ENCODE measurements at places on chromosomes 5 and 9.

DNA sequence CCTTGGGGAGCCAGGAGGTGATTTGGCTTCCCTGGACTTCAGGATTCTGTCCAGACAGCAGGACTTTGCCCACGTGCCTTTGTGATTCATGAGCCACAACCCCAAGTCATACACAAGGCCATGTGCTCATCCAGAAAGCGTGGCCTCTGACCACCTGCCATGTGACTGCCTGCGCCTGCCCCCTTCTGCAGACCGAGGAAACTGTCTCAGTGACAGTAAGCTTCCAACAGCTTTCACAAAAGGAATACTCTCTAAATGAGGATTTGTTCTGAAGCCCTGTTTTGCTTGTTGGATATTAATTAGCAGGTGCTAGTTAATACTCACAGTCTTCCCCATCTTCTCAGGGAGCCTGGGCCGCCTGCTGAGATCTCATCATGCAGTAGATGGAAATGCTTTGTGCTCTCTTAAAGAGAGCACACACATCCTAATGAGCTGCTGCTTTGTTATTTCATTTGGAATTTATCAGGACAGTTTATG lies 36.9 kb upstream of the ANGPTL2 start:
- no peak for DNase-seq

DNA sequence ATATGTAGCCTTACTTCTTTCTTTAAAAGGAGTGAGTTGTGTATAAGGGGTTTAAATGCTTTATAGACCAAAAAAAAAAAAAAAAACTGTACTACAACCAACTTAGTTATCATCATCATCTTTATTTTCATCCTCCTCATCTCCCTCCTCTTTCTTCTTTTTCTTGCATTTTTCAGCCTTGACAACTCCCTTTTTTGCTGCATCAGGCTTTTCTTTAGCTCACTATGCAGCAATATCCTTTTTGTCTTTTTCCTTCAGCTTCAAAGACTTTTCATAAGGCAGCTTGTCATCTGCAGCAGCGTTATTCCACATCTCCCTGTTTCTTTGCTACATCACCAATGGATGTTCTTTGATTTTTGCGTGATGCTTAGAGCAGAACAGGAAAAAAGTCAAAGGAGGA lies 526.0 kb downstream of the ZNF608 start:
- no peak for DNase-seq

DNA sequence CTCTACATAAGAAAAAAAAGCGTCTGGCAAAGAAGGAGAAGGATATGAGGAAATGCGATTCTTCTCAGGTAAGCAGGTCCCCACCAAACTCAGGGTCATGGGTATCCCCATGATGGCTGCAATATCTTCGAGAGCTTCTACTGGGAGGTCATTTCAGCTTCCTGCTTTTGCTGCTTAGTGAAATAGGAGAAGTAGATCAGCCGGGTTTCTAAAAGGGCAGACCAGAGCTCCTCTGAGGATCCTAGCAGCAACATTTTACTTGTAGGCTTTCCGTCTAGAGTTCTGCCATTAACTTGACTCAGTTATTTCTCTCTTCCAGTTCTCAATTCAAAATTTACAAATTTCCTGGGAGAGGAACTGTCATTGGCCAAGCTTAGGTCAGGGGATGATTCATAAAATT lies 134.7 kb downstream of the DPYSL3 start:
- DNase-seq = no peak

DNA sequence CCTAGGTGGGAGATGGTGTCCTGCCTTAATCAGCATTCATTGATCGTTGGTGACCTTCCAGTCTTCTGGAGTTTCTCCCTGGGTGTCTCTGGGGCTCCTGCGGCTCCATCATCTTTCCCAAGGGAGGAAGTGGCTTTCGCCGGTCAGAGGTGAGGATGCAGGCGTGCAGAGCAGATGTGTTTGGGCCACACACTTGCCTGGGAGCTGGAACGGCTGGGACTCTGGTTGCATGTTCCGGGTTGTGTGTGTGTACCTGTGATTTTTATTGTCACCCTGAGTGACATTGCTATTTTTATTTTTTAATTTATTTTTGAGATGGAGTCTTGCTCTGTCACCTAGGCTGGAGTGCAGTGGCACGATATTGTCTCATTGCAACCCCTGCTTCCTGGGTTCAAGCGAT lies 9.6 kb downstream of the HMCN2 start:
- DNase-seq = no peak

- DNase-seq = no peak
Measured at GRCh38 chr5:132480042-132480441, 10.5 kb downstream of the IRF1 start.

DNA sequence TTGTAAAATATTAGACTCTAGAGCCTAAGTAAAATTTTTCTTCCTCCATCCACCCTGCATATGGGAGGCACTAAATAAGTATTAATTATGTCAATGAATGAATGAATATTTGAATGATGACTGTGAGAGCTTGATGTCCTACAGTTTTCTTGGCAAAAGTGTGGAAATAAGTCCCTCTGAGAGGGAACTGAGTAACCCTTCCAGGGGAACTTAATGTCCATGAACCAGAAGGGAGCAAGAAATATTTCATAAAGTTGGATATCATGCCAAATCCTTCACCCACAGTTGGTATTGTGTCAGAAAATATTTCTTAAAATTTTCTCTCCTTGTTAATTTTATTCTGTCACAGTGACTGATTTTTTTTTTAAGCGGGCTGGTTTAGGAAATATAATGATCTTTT lies 36.6 kb downstream of the NNT start:
- no peak for DNase-seq

GRCh38 chr9:91978740-91979414 lies 28.8 kb upstream of the ROR2 start:
- DNase-seq = no peak

DNA sequence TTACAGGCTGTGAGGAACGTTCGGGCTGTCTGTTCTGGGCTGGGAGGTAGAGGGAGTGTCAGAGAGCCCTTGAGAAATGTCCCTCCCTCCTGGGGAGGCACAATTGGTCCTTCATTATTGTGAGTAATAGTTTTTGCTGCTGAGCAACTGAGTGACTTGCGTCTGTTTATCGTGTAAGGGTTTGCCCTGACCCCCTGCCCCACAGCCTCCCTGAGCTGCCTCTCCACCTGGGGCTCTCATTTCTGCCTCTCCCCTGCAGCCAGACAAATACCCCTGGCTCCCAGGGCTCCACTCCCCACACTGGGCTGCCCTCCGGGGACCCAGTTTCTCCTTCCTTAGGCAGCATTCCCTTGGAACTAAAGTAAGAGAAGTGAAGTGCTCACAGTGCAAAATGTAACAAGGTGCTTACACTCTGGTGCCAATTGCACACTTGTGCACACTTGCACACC lies 174.9 kb upstream of the MVB12B start:
- DNase-seq = no peak

DNA sequence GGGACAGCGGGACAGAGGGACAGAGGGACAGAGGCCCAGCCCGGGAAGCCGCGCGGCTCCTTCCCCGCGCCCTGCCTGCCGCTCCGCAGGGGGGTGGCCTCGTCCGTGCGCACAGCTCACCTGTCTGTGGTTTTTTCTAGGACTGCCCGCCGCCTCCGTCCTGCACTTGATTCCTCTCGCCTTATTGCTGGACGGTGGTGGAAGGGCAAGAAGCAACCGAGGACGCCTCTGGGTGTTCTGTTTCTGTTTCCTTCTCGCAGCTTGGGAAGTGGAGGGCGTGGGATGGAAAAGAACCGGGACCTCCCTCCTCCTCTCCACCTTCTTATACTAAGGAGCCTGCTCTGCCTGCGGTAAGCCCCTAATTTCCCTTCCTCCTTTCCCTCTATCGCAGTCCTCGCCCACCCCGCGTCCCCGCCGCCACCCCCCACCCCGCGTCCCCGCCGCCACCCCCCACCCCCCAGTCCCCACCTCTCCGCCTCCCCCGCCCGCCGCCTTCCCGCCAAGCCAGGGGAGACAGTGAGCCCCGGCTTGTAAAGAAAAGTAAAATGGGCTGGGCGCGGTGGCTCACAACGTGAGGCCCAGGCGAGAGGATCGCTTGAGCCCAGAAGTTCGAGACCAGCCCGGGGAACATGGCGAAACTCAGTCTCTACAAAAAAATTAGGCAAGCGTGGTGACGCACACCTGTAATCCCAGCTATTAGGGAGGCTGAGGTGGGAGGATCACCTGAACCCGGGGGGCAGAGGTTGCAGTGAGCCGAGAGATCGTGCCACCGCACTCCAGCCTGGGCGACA lies 9.6 kb upstream of the FLT4 start:
- DNase-seq = no peak

- no peak for DNase-seq
Measured at GRCh38 chr9:99309141-99309939, 87.3 kb downstream of the SEC61B start.

DNA sequence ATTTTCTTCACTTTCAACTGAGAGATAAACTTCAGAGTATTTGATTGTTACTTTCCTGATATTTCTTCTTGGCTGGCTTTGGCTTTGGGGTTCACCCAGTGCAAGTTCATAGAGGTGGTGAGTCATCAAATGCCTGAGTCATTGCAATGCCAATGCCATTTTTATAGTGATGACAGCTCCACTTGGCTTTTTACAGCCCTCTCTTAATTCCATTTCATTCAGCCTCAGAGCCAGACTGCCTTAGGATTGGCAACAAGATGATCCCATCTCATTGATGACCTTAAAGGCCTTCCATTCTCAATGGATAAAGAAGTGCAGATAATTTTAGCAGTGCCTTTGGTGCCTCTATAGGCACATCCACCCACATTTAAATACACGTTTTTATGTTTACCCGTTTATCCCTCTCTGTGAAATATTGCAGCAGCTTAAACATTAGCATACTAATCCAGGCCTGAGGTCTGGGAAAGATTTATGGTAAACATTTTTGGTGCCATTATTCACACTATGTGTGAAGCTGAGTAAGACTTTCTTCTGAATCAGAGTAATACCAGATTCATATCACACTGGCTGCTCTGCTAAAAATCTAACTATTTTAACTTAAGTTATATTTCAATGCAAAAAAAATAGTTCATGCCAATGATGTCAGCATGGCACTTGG lies 88.9 kb upstream of the TYRP1 start:
- no peak for DNase-seq

GRCh38 chr9:17706347-17706746 lies 127.5 kb downstream of the SH3GL2 start:
- DNase-seq = no peak

- DNase-seq = no peak
Measured at GRCh38 chr9:95225076-95225725, 92.3 kb downstream of the FANCC start.

- DNase-seq = no peak
Measured at GRCh38 chr5:179422908-179423481, 77.7 kb upstream of the ADAMTS2 start.

GRCh38 chr5:1643651-1644392 lies 120.1 kb upstream of the LPCAT1 start:
- DNase-seq = no peak

- DNase-seq = no peak
Measured at GRCh38 chr5:126808521-126808988, 31.6 kb downstream of the LMNB1 start.

DNA sequence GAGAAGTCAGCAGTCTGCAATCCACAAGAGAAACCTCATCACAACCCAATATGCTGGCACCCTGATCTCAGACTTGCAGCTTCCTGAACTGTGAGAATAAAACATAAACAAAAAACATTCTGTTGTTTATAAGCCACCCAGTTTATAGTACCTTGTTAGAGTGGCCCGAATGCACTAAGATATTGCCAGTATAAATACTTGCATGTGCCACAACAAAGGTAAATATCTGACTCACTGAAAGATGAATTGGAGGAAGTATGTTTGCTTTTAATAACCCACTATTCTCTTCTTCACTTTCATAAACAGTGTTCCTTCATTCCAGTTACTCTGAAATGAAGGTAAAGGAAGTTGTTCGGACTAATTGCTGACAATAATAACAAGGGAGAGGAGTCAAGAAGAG lies 1163.4 kb upstream of the CDH6 start:
- no peak for DNase-seq

GRCh38 chr9:97994703-97995102 lies 11.6 kb downstream of the ANP32B start:
- DNase-seq = no peak

- DNase-seq = no peak
Measured at GRCh38 chr5:147713550-147714295, 68.8 kb downstream of the JAKMIP2 start.

DNA sequence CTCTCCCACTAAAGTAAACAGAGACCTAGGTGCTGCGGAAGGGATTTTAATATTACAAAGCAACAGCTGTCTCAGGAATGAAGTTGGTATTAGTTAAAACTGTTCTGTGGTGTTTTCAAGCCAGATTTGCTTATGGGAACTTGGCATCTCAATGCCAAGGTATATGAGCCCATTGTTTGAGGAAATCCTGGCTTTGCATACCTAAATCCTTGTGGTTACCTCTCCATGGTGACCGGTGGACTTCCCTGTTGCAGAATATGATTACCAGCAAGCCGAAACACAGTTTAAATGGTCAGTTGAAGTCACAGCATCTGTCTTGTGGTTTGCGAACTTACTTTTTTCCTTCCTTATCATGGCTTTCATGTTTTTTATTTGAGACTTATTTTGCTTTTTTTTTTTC lies 62.3 kb upstream of the TXNDC8 start:
- DNase-seq = no peak

DNA sequence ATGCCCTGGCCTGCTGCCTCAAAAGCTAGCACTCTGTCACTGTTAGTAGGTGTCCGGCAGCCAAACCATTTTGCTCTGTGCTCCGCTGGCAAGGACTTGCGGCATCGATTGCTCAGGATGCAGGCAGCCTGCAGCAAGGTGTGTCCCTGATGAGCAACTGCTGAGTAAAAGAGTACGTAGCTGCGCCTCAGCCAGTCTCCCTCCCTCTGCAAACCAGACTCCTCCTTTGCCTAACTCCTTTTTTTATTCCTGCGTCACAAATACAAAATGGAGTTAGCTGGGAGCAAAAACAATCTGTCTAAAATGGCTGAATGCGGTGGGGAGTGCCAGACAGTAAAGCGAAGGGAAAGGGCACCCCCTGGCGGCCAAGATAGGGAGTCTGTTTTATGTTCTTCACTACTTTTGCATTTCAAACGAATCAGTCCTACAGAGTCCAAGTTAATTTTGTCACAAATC lies 61.1 kb downstream of the DIAPH1 start:
- DNase-seq = peak; percentile 71

GRCh38 chr9:105484226-105484625 lies 36.4 kb downstream of the FSD1L start:
- DNase-seq = no peak

DNA sequence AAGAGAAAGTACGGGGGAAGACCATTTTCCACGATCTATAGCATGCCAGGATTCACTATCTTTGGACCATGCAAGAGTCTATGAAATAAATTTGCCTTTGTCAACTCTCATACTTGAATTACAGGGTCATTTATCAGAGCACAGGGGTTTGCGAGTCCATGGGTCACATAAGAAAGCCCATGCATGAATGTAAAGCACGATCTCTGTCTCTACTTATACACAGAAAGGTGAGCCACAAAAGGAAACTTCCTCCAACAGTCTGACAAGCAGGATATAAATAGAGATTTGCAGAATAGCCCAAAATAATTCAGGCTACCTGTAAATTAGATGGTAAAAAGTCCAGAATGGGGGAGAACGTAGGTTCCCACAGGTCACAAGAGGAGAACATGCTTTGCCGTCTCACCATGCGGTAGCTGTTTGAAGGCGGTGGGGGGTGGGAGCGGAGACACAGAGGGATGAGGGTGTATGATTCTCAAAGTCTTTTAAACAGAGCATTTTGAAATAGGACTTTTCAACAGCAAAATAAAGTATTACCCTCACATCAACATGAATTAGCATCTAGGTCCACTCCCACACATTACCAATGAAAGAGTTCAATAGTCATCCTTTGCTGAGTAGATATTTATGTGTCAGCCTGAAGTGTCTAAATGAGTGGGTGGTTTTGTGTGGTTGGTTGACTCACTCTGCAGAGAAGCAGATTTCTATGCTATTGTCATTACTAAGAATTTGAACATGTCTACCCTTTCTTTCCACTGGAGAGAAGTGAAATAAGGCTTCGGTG lies 279.7 kb downstream of the EBF1 start:
- DNase-seq = no peak

Data from HL-60 (cell line).